ENCODE measurements at places on chromosomes 6 and 20.

- no peak for DNase-seq
Measured at GRCh38 chr6:38599261-38599660, 40.5 kb downstream of the BTBD9 start.

GRCh38 chr6:154039231-154039842 is at the start of gene OPRM1:
TSS of gene OPRM1 (plus strand) at chr6:154039240. CDS start at chr6:154039545, 305 bp downstream.
- peak; percentile 26 for DNase-seq

- no peak for DNase-seq
Measured at GRCh38 chr20:53028337-53029007, 56.3 kb downstream of the TSHZ2 start.

- DNase-seq, result no peak
Measured at GRCh38 chr20:11728937-11729336, 188.8 kb upstream of the BTBD3 start.

DNA sequence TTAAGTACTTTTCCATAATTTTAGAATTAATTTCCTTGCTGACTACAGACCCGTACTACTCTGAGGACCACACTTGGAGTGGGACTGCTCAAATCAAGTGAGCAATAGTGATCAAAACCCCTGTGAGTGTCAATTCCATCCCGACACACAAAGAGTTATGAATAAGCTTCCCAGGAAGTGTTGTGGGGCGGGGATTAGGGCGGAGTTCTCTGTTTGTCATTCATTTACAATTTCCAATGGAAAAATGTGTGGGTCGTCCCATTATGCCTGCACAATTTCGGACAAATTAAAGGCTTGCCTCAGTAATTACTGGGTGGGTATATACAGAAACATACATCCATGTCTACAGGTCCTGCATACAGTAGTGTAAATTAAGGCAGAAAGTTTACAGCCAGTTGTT is 84.2 kb downstream of the ISM1 start:
- no peak for DNase-seq

All from CD8-positive, alpha-beta T cell (primary cell).